ENCODE measurements at places on chromosomes 4 and X.

GRCh38 chr4:81565142-81565870, 93.6 kb upstream of the RASGEF1B start:
- no peak for DNase-seq

- DNase-seq = no peak
Observed at GRCh38 chr4:113674251-113674650, 87.3 kb downstream of the CAMK2D start.

GRCh38 chr4:2606960-2607506, 70.6 kb downstream of the FAM193A start:
- DNase-seq = no peak

DNA sequence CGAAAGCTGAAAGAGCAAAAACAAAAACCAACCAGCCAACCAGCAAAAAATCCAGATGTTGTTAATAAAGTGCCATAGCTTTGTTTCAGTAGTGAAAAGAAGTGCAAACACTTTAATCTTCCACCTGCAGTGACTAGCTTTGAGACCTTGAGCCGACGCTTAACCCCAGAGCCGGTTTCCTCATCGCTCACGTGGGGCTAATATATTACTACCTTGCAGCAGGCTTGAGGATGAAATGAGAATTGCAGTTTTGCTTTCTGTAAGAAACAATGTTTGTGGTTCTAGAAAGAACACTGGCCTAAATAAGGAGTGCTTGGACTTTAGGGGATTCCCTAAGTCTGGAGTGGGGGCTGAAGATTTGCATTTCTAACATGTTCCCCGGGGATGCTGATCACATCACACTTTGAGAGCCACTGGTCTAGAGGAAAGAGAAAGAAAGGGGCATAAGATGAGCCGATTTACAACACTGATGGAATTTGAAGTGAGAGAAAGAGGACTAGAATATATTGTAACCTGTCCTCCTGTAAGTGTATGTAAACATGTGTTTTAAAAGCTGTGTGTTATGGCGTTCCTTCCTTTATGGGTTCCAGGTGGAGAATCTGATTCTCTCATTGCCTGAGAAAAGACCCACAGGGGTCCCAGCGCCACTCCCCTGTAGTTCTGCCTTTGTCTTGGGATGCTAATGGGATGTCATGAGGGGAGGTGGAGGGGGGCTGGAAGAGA, 1.4 kb downstream of the FGF2 start:
- DNase-seq = peak; percentile 41

- no peak for DNase-seq
Observed at GRCh38 chr4:113411496-113411938, 350.0 kb downstream of the CAMK2D start.

DNA sequence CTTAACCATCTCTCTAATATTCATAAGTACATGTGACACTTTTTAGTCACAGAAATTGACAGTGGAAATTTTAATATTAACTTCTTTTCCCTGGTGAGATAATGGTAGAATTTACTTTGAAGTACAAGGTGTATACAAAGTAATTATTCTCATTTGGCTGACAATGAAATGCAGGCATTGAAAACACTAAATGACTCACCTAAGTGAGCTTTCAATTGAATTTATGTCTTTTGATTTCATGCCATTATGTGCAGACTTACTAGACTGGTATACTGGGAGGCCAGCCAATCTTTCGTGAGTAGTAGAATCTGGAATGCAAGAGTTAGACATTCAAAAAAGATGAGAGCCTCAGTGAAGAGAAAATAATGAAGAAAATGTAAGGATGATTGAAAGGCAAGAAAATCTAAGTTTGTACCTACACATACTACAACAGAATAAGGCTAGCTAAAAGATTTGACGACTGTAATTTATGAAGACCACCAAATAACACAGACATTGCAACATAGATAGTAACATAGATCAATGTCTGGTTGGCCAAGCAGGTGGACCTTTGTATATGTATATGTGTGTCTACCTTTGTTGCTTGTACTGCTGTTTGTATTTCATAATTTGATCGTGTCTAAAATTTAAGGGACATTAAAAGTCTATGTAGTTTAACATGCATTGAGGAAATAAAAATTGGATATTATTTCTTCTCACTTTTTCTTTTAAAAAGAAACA, 459.7 kb downstream of the IL15 start:
- DNase-seq = no peak

DNA sequence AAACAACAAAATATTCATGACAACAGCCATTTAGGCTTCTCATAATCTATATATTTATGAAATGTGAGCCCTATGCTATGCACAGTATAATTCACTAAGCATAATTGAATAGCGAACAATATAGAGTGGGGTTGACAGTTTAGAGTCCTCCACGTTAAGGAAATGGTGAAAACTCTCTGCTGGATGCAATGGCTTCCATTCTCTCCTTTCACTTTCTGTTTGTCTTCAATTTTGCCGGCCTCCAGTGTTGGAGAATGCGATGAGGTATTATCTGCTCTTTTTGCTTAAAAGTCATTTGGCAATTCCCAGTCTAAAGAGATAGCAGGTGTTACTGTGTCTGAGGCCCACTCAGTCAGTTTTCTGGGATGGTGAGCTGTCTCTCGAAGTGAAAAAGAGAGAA, 52.1 kb downstream of the NPY5R start:
- DNase-seq = no peak

GRCh38 chr4:8830611-8831200, 40.9 kb downstream of the HMX1 start:
- DNase-seq = no peak

- DNase-seq = no peak
Observed at GRCh38 chr4:41066049-41066448, 148.3 kb downstream of the APBB2 start.

- DNase-seq = peak; percentile 42
Observed at GRCh38 chrX:9342561-9343051, 122.3 kb upstream of the TBL1X start.

DNA sequence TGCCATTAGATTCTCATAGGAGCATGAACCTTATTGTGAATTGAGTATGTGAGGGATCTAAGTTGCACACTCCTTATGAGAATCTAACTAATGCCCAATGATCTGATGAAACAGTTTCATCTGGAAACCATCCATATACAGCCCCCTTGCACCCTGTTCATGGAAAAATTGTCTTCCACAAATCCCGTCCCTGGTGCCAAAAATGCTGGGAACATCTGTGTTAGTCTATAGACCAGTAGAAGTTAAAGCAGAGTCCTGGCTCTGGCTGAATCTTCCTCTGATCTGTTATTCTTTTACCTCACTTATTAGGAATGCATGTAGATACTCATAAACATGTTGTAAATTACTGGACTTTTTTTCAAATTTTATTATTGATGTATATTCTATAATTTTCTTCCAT, 29.2 kb downstream of the SULT1B1 start:
- DNase-seq = no peak

GRCh38 chr4:85968945-85969819, 390.7 kb downstream of the MAPK10 start:
- no peak for DNase-seq

Data from activated naive CD8-positive, alpha-beta T cell treated with anti-CD3 and anti-CD28 coated beads for 36 hours (primary cell).